Activated T-cell treated with anti-CD3 and anti-CD28 coated beads, Interleukin-2, amount 50 U/mL, for 72 hours (primary cell): ENCODE measurements at places on chromosomes 4 and X.

GRCh38 chrX:123087326-123087725 lies 96.8 kb upstream of the GRIA3 start:
- H3K27me3 ChIP-seq = no peaks in the 10 kb centered on the region
- no peak overlapping the region for H3K4me3 ChIP-seq
- H3K4me1 ChIP-seq = no peaks in the 10 kb centered on the region
- H3K36me3 ChIP-seq = no peaks in the 10 kb centered on the region
- DNase-seq = no peak

- no peak overlapping the region for H3K27ac ChIP-seq
- H3K36me3 ChIP-seq = peaks cover 5% of the 10 kb centered on the region
- peaks cover 50% of the 10 kb centered on the region for H3K27me3 ChIP-seq
- no peak for DNase-seq
- peaks cover 8% of the 10 kb centered on the region for H3K4me1 ChIP-seq
These were observed 966 bp downstream of the PDGFC start for GRCh38 chr4:156970501-156971164.

- H3K4me3 ChIP-seq = no peak overlapping the region
- H3K27ac ChIP-seq = no peak overlapping the region
- DNase-seq = no peak
- no peaks in the 10 kb centered on the region for H3K27me3 ChIP-seq
- peaks cover 25% of the 10 kb centered on the region for H3K4me1 ChIP-seq
These were observed 25.4 kb downstream of the ARFIP1 start for GRCh38 chr4:152805071-152805650.

DNA sequence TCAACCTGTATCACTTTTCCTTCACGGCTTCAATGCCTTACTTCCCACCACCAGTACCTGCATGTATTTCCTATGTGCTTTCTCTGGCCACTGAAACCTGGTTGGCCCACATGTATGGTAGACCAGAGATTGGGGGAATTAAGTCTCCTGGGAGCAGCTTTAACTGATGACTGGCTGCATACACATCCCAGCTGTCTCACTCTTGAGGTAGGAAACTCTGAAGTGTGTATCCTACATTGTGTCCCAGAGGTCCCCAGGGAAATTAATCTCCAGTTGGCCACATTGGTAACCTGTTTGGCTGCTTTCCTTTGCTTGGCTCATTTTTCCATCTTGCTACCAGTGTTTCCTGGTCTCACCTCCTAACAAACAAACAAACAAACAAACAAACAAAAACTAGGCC lies 124.4 kb downstream of the ZNF827 start:
- H3K27me3 ChIP-seq = no peaks in the 10 kb centered on the region
- H3K36me3 ChIP-seq = peaks cover 29% of the 10 kb centered on the region
- DNase-seq = no peak
- no peak overlapping the region for H3K27ac ChIP-seq
- no peak overlapping the region for H3K4me3 ChIP-seq

DNA sequence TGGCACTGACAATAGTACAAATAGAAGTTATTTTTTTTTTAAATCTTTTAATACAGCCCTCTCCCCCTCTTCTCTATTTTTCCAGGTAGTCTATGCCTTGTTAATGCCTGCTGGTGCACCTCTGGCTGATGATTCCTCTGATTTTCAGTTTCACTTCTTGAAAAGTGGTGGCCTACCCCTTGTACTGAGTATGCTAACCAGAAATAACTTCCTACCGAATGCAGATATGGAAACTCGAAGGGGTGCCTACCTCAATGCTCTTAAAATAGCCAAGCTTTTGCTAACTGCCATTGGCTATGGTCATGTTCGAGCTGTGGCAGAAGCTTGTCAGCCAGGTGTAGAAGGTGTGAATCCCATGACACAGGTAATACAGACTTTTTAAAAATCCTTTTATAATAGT lies 99.1 kb downstream of the USP9X start:
- H3K27me3 ChIP-seq = no peaks in the 10 kb centered on the region
- H3K4me1 ChIP-seq = peaks cover 16% of the 10 kb centered on the region
- no peak for DNase-seq
- no peak overlapping the region for H3K27ac ChIP-seq
- no peak overlapping the region for H3K4me3 ChIP-seq

- H3K27me3 ChIP-seq = no peaks in the 10 kb centered on the region
- no peaks in the 10 kb centered on the region for H3K36me3 ChIP-seq
- no peak overlapping the region for H3K27ac ChIP-seq
- peaks cover 38% of the 10 kb centered on the region for H3K4me1 ChIP-seq
These were observed 2.7 kb upstream of the CYSLTR1 start for GRCh38 chrX:78330068-78330467.

GRCh38 chr4:41143311-41144039 lies 70.9 kb downstream of the APBB2 start:
- H3K27ac ChIP-seq = no peak overlapping the region
- H3K4me1 ChIP-seq = no peaks in the 10 kb centered on the region
- no peak overlapping the region for H3K4me3 ChIP-seq
- no peaks in the 10 kb centered on the region for H3K36me3 ChIP-seq
- no peak for DNase-seq

DNA sequence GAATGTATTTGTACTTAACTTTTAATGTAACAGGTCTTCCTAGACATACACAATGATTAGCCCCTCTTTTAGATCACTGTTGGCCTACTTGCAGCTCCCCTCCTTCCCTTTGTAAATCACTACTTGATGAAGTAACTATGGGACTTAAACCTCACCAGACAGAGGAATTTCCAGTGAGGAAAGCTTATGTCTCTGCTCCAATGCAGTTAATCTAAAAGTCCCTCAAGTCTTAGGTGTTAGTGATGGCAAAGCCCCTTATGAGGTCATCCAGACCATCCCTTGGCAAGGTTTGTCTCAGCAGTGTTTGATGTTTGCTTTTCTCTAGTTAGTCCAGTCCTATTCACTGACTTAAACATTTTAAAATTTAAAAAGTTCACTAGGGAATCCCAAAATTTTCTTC lies 877.3 kb upstream of the INTU start:
- DNase-seq = no peak
- no peaks in the 10 kb centered on the region for H3K36me3 ChIP-seq
- no peaks in the 10 kb centered on the region for H3K27me3 ChIP-seq
- no peak overlapping the region for H3K4me3 ChIP-seq

DNA sequence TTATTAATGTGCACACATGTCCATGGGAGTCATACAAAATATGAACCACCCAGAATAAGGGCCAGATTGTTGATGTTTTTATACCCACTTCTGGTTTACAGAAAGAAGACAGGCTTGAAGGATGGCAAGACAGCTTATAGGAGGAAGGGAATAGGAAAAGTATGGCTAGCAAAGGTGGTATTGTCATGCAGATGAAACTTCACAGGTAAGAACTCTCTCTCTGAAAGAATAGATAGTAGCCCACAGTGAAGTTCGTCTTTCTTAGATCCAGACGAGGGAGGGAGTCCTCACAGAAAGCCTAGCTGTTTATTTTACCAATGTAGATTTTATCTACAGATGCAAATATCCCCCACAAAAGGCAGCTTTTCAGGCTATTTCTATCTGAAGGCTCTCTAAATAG lies 43.7 kb upstream of the SPIN4 start:
- DNase-seq = no peak
- no peaks in the 10 kb centered on the region for H3K27me3 ChIP-seq
- no peaks in the 10 kb centered on the region for H3K36me3 ChIP-seq
- no peak overlapping the region for H3K27ac ChIP-seq
- no peak overlapping the region for H3K4me3 ChIP-seq

GRCh38 chr4:171876636-171877035 lies 63.4 kb downstream of the GALNTL6 start:
- H3K27me3 ChIP-seq = no peaks in the 10 kb centered on the region
- H3K4me1 ChIP-seq = no peaks in the 10 kb centered on the region
- H3K4me3 ChIP-seq = no peak overlapping the region
- H3K36me3 ChIP-seq = no peaks in the 10 kb centered on the region

DNA sequence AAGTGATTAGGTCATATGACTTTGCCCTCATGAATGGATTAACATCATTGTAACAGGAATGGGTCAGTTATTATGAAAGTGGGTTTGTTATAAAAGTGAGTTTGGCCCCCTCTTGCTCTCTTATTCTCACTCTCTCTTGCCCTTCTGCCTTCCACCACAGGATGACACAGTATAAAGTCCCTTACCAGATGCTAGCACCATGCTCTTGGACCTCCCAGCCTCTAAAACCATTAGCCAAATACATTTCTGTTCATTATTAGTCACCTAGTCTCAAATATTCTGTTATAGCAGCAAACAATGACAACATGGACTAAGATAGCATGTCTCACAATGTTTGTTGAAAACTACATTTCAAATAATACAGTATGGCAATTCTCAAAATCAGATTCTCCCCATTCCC lies 59.7 kb downstream of the RWDD4 start:
- no peaks in the 10 kb centered on the region for H3K27me3 ChIP-seq
- no peak overlapping the region for H3K27ac ChIP-seq
- no peaks in the 10 kb centered on the region for H3K4me1 ChIP-seq
- H3K36me3 ChIP-seq = no peaks in the 10 kb centered on the region

DNA sequence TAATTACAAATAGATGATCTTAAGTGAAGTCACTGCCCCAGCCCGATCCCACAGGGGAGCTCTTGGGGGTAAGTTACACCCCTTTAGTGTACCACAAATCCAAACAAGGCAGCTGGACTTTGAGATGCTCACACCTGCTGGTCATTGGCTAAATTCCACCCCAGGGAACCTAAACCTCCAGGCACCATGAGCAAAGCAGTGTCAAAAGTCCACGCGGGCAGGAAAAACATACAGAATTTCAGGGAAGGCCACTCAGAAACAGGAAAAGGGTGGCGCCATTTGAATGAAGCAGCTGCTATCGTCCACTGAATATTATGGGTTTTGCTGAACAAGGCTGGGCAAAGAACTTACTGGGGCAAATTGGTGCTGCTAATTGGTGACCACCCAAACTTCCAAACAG lies 30.9 kb downstream of the SUPT20HL1 start:
- no peaks in the 10 kb centered on the region for H3K4me1 ChIP-seq
- no peak for DNase-seq
- no peaks in the 10 kb centered on the region for H3K36me3 ChIP-seq
- H3K27ac ChIP-seq = no peak overlapping the region
- H3K4me3 ChIP-seq = no peak overlapping the region

GRCh38 chr4:185846505-185847150 lies 34.6 kb upstream of the SORBS2 start:
- H3K36me3 ChIP-seq = no peaks in the 10 kb centered on the region
- H3K4me1 ChIP-seq = no peaks in the 10 kb centered on the region
- no peak overlapping the region for H3K27ac ChIP-seq
- H3K27me3 ChIP-seq = no peaks in the 10 kb centered on the region
- no peak for DNase-seq

GRCh38 chrX:23937100-23937499 lies 29.3 kb downstream of the CXorf58 start:
- no peaks in the 10 kb centered on the region for H3K36me3 ChIP-seq
- no peak for DNase-seq
- peaks cover 8% of the 10 kb centered on the region for H3K4me1 ChIP-seq
- H3K4me3 ChIP-seq = no peak overlapping the region
- H3K27ac ChIP-seq = no peak overlapping the region
- H3K27me3 ChIP-seq = no peaks in the 10 kb centered on the region

GRCh38 chrX:13597874-13598273 lies 28.5 kb downstream of the EGFL6 start:
- H3K27me3 ChIP-seq = peaks cover 46% of the 10 kb centered on the region
- no peak overlapping the region for H3K27ac ChIP-seq
- no peaks in the 10 kb centered on the region for H3K4me1 ChIP-seq
- no peaks in the 10 kb centered on the region for H3K36me3 ChIP-seq
- no peak overlapping the region for H3K4me3 ChIP-seq

GRCh38 chrX:28042260-28042659 lies 61.0 kb upstream of the DCAF8L1 start:
- H3K4me1 ChIP-seq = no peaks in the 10 kb centered on the region
- H3K27ac ChIP-seq = no peak overlapping the region
- no peak overlapping the region for H3K4me3 ChIP-seq
- DNase-seq = no peak
- H3K36me3 ChIP-seq = no peaks in the 10 kb centered on the region
- H3K27me3 ChIP-seq = no peaks in the 10 kb centered on the region

DNA sequence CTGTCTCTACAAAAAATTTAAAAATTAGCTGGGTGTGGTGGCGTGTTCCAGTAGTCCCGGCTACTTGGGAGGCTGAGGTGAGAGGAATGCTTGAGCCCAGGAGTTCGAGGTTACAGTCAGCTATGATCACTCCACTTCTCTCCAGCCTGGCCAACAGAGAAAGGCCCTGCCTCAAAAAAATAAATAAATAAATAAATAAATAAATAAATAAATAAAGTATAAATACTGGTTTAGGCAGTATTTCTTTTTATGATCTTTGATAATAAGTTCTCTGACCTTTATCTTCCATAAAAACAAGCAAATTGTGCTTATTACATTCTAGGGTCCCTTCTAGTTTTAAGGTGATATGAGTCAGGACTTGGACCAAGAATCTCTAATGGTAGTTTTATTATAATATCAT lies 320.3 kb downstream of the PCDH19 start:
- no peak for DNase-seq
- H3K4me3 ChIP-seq = no peak overlapping the region
- H3K27ac ChIP-seq = no peak overlapping the region
- H3K4me1 ChIP-seq = no peaks in the 10 kb centered on the region
- peaks cover 6% of the 10 kb centered on the region for H3K27me3 ChIP-seq
- H3K36me3 ChIP-seq = no peaks in the 10 kb centered on the region

- H3K36me3 ChIP-seq = no peaks in the 10 kb centered on the region
- no peak for DNase-seq
- no peaks in the 10 kb centered on the region for H3K4me1 ChIP-seq
- no peaks in the 10 kb centered on the region for H3K27me3 ChIP-seq
- no peak overlapping the region for H3K4me3 ChIP-seq
These were observed 2073.8 kb upstream of the TENM3 start for GRCh38 chr4:180169394-180169793.

DNA sequence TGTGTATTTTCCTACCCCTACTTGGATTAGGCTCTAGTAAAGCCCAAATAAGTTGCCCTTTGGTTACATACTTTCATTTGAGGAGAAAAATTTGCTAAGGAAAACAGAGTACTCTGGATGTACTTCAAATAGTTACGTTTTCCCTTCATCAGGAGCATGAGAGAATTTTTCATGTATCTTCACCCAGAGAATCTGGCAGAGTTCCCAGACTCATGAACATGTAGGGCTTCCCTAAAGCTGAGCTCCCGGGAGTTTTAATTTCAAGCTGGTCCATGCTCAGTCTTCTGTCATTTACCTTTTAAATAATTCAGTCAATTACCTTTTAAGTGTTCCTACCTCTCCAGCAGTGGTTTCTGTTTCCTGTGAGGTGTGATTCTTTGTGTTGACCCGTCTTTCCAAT lies 367.5 kb upstream of the GRID2 start:
- no peak for DNase-seq
- no peaks in the 10 kb centered on the region for H3K36me3 ChIP-seq
- no peak overlapping the region for H3K27ac ChIP-seq
- no peak overlapping the region for H3K4me3 ChIP-seq

GRCh38 chr4:75343333-75343732 lies 170.9 kb downstream of the RCHY1 start:
- DNase-seq = no peak
- no peaks in the 10 kb centered on the region for H3K27me3 ChIP-seq
- H3K36me3 ChIP-seq = no peaks in the 10 kb centered on the region
- no peaks in the 10 kb centered on the region for H3K4me1 ChIP-seq
- H3K27ac ChIP-seq = no peak overlapping the region
- H3K4me3 ChIP-seq = no peak overlapping the region
